ENCODE measurements at places on chromosomes 2 and 18.
A peak's percentile ranks its signal among the peaks of the same experiment; 100 is the strongest.

- no peak for DNase-seq
These were observed 512.9 kb upstream of the ID2 start for GRCh38 chr2:8168876-8169424.

DNA sequence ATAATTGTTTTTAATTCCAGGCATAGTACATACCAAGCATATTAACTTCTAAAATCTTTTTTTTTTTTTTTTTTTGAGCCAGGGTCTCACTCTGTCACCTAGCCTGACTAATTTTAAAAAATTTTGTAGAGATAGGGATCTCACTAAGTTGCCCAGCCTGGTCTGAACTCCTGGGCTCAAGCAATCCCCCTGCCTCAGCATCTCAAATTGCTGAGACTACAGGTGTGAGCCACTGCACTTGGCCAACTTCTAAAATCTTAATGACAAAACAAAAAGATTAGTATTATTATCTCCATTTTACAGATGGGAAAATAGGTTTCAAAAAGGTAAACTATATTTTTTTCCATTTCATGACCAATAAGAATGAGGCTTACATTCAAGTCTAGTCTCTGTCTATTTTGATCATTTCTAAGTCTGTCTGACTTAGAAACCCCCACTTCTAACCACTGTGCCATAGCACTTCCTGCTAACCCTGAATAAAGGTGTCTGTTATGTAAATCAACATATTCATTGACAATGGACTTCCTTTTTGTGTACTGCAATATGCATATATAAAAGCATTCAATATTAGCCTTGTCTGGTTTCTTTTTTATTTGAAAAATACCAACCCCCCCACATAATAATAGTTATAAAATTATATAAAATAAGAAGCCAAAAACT, 28.7 kb upstream of the ZEB2 start:
- DNase-seq: no peak

GRCh38 chr2:176746411-176746810, 466.2 kb upstream of the HNRNPA3 start:
- no peak for DNase-seq

DNA sequence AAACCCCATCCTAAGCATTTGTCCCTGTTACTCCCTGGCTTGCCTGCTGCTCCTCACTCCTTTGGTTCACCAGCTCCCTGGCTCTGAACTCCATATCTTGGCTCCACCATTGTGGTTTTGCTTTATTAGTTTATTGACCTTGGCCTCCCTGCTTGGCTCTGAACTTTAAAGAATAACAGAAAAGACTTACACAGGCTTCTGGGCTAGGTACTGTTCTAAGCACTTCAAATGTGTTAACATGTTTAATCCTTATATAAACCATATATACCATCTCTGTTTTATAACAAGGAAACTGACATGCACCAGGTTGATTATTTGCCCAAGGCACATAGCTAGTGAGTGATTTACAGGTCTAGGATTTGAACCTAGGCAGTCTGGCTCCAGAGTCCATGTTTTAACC, 149.7 kb upstream of the CAPN13 start:
- no peak for DNase-seq

DNA sequence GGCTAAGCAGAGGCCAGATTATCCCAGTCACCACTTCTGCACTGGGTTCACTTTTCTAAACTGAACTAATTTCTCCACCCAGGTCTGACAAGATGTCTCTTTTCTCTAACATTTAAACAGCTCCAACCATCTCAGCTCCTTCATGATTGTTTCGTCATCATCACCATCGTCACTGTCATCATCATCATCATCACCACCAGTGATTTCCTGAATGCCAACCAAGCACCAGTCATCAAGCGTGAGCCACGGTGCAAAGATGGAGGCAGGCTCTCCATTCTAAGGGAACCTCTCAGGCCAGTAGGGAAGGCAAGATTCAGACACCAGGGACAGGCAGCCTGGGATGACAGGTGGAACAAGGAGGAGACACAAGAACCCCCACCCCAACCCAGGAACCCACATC, 25.5 kb upstream of the TMBIM1 start:
- DNase-seq: no peak

DNA sequence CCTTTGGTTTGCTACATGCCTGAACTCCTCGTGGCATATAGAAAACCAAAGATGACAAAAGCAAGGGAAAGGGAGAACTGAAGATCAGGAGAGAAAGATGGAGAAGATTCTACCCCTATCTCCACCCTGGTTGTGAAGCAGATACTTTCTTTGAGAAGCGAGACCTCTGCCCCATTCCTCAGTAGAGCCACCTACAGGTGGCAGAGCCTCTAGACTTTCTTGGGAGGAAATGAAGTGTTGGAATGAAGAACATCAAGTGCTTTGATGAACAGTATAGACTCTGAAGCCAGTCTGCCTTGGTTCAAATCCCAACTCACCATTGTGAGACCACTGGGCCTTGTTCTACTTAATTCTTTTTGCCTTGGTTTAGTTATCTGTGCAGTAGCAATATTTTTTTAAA, 348.8 kb upstream of the ETAA1 start:
- no peak for DNase-seq

- peak; percentile 80 for DNase-seq
These were observed 456.6 kb upstream of the UBE2E3 start for GRCh38 chr2:180523621-180524340.

DNA sequence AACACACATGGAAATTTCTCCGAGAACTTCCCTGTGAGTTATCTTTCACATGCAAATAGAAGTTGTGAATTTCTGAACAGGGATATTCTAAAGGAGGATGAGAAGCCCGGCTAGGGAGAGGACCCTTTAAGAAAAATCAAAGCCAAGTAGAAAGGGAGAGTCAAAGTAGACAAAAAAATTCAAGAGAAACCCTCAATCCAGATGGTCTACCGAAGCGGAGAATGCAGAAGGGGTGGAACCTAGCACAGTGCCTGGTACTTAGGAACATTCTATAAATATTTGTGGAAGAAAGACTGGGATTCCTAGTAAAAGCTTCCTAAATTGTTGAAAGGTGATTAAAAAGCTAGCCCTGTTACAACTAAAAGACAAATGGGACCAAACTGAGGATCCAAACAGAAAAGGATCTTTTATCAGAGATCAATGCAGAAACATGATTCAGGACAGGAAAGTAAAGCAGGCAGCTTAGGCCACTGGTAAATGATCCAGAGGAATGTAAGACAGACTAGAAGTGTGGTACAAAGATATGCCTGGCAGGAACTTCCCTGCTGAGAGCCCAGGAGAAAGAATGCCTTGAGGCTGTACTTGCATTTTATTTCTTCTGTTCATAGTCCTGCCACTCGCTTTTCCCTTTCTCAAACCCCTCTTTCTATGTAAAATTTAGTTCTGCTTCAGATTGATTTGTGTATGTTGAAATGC, 19.5 kb upstream of the GLS start:
- DNase-seq: no peak

- DNase-seq: no peak
These were observed 79.0 kb downstream of the EDAR start for GRCh38 chr2:108910011-108910431.

DNA sequence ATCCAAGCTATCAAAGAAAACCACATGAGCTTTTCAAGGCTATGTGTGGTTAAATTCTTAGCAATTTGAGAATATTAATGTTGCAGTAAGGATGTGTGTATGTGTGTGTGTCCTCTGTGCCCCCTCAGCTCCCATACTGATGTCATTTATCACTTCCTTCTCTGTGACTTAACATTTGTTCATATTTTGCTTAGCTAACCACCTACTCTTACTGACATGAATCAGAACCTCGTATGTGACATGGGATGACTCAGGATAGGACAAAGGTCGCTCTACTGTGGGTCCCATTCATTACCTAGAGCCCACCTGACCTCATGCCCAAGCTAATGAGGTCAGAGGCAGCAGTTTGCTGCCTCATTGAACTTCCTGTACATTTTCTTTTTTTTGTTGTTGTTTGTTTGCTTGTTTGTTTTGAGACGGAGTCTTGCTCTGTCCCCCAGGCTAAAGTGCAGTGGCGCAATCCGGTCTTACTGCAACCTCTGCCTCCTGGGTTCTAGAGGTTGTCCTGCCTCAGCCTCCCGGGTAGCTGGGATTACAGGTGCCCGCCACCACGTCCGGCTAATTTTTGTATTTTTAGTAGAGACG, 36.3 kb downstream of the MOGAT1 start:
- no peak for DNase-seq

DNA sequence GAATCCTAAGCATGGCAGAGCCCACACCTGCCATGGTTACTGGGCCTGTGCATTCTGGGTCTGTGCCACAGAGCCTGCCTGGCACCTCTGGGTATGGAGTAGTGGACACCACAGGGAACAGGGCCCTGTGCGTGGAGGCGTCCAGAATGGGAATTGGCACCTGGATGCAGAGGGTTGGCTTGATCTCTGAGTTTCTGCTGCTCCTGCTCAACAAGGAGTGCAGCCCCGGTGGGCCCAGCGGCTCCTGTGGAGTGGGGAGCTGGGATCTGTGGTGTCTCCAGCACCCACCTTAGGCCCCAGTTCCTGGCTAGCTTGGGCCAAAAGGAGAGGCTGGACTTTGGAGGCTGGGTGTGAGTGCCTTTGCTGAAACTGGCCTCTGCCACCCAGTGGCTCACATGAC, 7.9 kb upstream of the ANKRD62 start:
- no peak for DNase-seq

DNA sequence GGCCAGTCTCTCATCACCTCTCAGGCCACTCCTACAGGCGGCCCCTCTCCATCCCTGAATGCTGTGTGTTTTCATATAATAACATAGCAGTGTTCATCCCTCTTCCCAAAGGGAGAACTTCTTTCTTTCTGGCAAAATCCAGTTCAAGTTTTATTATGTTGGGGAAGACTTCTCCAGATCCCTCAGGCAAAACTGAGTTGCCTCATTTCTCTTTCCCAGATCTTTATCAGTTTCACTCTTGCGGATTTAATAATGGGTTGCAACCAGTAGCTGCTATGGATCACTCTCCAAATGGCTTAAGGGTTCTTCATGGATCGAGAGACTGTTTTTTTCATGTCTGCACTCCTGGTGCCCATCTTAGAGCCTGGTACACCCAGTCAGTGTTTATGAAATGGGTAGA, 129.9 kb downstream of the FHOD3 start:
- DNase-seq: no peak

GRCh38 chr2:224591220-224591619, 6.1 kb upstream of the CUL3 start:
- DNase-seq: no peak

GRCh38 chr2:134458950-134459349, 205.1 kb downstream of the MGAT5 start:
- no peak for DNase-seq

DNA sequence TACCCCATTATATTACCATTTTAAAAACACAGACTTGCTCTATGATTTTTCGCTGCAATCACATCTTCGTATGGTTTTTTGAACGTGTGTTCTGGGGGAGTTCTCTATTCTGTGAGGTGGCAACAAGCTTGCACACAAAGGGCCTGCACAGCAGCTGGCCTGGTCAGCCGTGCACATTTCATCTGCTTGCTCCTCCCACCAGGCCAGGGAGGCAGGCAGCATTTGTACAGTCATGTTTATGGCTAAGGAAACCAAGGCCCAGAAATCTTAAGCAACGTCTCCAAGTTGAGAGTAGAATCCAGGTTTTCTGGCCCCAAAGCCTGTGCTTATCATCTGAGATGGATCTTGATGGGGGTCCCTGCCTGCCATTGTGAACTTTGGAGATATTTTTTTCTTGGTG, 106.4 kb upstream of the SMIM21 start:
- no peak for DNase-seq

GRCh38 chr2:10405448-10405847, 42.7 kb downstream of the ODC1 start:
- DNase-seq: peak; percentile 98

DNA sequence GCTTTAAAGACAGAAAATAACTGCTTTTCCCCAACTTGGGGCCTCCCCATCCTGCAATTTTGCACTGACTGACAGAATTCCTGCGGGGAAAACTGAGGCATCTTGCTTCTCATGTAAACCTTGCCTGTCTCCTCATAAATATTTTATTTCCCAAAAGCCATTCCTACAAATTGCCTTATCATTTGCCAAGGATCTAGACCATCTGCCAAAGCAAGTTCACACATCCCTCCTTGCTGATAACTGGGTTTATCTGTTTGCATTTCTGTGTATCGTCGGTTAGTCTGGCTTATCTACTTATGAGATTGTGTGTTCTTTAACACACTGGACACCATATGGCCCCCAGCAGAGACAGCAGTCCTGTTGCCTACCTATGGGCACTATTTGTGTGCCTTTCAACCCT, 3.0 kb upstream of the CNGA3 start:
- DNase-seq: no peak

DNA sequence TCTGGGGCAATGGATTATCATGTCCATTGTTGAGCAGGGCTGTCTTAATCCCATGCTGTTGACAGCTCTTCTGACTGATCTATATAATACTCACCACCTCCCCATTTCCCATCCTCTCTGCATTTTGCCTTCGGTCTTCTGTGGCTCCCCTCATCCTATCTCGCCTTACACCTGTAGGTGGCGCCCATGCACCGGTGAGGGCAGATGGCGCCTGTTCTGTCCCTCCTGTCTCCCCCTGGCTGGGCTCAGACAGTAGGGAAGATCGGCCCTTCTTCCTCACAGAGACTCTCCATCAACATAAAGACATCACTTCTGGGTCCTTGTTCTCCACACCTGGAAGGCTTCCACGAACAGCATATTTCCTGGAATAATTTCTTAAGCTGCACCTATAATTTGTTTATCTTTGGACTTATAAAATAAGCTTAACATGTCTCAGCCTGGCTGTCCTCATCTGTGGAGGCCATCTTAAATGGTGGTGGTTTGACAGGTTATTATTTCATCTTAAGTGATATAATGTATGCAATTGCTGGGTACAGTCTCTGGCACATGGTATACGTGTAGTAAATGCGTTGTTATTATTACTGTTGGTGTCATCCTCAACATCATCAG, 10.9 kb upstream of the CDH20 start:
- peak; percentile 27 for DNase-seq

GRCh38 chr2:2010251-2010650, 265.9 kb upstream of the PXDN start:
- DNase-seq: no peak

DNA sequence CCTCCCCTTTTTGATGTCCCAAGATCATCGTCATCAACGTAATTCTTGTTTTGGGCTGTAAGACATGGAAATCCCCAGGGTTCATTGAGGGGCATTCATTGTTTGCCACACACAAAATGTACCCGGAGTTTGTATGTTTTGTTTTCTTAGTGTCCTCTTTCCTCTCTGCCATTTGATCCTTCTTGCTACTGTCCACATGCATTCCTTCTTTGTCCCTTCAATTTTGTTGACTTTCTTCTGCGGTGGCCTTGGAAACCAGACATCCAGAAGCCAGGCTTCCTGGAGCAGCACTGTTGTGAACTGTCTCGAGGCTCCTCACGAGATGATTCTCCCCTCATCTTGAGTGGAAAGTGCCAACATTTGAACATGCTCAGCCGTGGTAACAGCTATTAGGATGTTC, 24.8 kb downstream of the IGFBP2 start:
- DNase-seq: no peak

DNA sequence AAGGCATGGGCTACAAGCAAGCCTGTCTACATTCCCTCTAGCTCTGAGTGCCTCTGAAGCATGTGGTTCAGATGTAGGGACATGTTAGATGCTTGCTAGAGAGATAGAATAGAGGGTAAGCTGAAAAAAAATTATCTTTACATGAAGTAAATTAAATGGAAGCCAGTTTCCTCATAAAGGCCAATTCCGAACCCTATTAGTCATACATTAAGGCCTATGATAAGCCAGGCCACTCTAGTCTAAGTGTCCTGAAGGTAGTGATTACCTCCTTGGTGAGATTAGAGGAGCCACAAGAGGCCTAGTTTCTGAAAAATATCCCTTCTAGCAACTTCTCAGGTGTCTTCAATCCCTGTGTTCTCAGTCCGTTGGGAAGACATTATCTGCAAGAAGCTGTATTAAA, 72.4 kb upstream of the NPAS2 start:
- DNase-seq: no peak
